ENCODE measurements at places on chromosomes 3 and 15.

- no peak for DNase-seq
These were observed 4.5 kb downstream of the FAM131A start for GRCh38 chr3:184341925-184342324.

DNA sequence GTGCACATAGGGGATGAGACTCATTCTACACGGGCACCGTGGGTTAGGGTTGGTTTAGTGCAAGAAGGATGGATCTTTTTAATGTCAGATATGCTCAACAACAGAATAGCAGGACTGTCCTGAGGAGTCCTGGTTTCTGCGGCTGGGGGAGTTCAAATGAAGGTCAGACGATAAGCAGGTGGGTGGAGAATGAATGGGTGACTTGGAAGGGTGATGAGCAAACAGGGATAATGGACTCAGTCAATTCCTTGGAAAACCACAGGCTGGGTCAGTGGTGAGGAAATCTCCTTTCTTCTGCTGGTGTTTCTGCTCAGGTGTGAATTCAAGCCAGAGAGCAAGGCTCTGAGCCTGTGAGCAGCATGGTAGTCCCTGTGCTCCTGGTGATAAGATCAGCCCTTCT, 59.9 kb downstream of the MESD start:
- DNase-seq: no peak

- DNase-seq: peak; percentile 78
These were observed 487.6 kb downstream of the NAALADL2 start for GRCh38 chr3:175346573-175347356.

DNA sequence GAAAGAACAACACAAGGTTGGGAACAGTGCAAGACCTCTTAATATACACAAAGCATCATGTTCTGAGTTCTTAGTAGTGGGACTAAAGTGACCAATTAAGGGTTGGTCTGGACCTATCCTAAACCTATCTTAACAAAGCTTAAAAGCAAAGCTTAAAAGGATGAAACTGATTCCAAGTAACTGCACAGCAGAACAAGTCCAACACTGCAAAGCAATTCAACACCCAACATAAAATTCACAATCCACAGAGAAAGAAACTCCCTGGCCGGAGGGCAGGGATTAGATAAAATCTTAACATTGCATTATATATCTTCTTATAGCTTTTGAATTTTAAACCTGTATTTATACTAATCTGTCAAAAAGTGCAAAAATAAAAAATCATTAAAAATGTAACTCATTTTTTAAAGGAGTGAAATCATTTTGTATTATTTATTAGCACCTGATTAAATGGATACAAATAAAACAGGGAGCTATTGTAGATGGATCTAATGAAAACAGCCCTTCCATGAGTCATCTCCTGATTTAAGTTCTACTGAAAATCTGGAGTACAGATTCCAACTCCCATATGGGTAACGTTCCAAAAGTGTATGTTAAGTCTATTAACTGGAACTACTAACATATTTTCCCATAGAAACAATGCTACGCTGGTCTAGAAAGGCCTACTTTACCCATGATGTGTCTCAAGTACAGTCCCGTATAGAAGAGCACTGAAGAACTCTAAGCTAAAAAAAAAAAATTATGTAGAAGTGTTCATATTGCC, 34.9 kb downstream of the PIK3R4 start:
- no peak for DNase-seq

- no peak for DNase-seq
These were observed 5.0 kb upstream of the UBE2E1 start for GRCh38 chr3:23800731-23801130.

- no peak for DNase-seq
These were observed 399.9 kb downstream of the SQOR start for GRCh38 chr15:46034755-46035154.

DNA sequence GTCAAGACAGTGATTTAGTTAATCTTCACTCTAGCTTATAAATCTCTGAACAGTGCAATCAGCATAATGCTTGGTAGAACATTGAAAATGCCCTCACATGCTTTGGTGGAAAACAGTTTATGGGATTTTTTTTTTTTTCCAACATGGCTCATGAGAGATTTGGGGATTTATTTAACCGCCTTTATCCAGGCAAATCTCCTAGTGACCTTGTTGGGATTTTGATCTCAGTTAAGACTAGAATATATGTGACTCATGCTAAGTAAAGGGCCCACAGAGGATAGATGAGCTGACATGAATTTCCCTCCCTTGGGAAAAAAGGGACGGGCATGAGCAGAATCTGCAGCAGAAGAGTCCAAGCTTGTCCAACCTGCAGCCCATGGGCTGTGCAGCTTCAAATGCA, 18.7 kb downstream of the LRTM1 start:
- DNase-seq: no peak

DNA sequence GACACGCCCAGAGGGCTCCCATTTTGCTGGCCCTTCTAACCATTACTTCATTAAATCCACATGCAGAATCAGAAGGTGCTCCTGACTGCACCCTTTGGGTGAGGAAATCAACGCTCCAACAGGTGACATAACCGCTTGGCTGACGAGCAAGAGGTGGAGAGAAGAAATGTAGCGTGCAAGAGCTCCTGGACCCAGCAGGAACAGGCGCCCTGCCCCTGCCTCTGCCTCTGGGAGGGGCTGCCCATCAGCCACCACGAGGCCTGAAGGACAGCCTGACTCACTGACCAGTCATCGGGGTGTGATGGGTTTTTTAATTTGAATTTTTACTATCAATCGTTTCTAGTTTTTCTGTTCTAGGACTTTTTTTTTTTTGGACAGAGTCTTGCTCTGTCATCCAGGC, 218.2 kb downstream of the ADAMTS17 start:
- DNase-seq: no peak

DNA sequence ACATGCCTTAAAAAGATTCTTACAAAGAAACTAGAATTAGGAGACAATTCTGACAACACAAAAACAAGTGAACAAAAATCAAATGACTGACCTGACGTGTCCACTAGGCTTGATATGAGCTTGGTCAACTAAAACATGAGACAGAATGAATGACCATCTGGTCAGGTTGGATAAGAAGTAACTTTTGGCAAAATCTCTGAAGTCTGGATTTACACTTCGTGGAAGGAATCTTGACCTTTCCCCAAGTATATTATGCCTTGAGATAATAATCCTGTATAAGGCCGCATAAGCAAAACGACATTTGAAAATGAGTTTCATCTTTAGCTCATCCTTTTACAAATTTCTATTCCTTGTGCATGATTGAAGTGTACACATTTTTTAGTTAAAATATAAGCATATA, 1.1 kb upstream of the TF start:
- no peak for DNase-seq

DNA sequence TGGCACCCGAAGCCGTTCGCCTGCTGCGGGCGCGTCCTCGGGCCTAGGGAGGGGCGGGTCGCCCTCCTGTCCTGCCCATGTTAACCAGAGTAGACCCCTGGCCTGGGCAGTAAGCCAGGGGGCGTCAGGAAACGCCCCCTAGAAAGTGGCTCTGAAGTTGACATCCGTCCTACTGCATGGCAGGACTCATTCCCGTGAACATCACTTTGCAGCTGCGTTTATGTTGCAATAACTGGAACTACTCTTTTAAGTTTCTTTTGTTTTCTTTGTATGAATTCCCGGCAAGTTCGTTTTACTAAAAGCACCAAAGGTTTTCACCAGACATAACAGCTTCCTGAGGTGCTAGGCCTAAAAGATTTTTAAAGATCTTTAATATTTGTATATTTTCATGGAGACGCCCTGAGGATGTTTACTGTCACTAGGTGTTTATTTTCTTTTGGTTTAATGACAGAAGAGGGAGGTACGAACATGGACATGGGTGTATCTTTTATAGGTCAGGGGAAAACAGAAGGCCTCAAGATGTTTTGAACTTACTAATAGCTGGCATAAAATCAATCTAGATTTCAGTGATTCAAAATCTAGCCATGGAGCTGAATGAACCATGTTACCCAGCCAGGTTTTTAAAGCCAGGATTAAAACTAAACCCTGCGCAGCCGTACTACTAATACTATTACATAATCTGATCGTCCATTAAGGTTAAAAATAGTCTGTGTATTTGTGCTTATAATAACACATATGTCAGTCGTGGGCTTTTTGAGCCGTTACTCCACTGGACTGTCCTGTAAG, 1.0 kb downstream of the C15orf61 start:
- no peak for DNase-seq

DNA sequence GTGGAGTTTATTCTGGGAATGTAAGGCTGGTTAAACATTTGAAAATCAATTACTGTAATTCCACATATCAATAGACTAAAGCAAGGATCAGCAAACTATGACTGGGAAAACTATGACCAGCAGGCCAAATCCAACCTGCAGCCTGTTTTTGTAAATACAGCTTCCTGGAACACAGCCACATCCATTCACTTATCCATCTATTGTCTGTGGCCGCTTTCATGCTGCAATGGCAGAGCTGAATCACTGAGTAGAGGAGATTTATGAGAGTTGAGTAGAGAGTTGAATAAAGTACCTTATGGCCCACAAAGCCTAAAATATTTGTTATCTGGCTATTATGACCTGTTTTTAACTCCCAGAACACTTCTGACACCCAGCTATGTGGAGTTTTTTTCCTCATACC, 12.2 kb downstream of the MYLK start:
- DNase-seq: peak; percentile 84

DNA sequence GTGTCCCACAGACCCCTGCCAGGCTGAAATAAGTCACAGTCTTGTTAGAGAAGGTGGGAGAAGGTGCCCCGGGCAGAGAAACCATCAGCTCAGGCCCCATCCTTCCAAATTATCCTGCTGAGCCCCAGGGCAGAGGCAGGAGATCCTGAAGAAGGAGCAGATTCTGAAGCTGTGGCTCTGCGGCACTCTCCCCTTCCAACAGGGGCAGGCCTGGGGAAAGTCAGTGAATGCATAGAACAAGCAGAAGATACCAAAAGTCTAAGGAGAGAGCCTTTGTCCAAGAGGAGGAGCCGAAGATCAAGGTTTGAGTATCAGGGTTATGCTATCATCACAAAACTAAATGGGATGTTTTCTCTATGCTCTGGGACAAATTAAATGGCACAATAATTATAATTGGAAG, 249.3 kb downstream of the XXYLT1 start:
- DNase-seq: no peak

DNA sequence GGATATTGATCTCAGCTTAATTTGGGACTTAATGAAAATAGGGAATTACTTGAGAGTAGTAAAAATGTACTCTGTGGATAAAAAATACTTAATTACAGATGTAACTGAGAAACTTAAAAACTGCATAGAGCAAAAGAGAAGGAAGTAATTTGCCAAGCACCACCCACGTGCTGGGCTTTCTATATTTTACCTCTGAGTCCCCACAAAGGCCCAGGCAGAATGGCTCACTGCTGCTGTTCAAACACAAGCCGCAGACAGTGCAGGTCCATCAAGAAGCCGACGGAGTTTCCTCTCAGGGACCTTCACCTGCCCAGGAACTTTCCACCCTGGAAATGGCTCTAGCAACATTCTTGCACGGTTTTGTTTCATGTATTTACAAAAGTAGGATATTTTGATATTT, 77.2 kb upstream of the TRPM1 start:
- DNase-seq: no peak

DNA sequence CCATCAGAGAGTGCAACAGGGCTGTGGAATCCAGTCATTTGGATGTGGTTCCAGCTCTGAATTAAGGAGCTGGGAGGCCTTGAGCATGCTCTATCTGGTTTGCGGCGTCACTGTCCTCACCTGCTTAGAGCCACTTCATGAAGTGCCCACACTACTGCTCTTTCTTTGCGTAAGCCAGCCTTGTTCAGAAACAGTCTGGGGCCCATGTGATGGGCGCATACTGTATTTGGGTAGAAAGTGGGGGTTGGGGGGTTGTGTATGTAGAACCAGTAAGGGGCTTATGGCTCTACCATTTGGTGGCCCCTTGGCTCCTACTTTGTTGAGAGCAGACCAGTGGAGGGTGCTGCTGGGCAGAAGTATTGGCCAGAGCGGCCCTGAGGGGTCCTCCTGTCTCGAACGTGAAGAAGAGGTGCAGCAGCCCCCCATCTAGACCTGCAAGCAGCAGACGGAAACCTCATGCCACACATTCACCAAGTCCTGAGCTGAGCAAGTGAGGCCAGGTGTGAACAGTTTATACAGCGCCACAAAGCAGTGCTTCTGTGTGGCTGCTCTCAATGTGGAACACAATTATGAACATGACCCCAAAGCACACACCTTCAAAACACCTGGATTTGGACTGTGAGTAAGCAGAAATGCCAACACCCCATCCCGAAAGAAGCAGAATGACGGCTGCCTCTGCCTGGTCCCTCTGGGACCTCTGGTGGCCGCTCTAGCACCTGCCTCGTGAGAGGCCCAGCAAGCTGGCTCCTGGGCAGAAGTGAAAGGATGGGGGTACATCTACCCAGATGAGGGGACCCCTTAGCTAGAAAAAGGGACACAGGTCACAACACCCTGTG, 26.6 kb downstream of the SRPRB start:
- DNase-seq: no peak

GRCh38 chr3:44098656-44099415, 142.8 kb upstream of the TOPAZ1 start:
- no peak for DNase-seq

GRCh38 chr15:90638201-90638691, 78.9 kb upstream of the BLM start:
- no peak for DNase-seq

DNA sequence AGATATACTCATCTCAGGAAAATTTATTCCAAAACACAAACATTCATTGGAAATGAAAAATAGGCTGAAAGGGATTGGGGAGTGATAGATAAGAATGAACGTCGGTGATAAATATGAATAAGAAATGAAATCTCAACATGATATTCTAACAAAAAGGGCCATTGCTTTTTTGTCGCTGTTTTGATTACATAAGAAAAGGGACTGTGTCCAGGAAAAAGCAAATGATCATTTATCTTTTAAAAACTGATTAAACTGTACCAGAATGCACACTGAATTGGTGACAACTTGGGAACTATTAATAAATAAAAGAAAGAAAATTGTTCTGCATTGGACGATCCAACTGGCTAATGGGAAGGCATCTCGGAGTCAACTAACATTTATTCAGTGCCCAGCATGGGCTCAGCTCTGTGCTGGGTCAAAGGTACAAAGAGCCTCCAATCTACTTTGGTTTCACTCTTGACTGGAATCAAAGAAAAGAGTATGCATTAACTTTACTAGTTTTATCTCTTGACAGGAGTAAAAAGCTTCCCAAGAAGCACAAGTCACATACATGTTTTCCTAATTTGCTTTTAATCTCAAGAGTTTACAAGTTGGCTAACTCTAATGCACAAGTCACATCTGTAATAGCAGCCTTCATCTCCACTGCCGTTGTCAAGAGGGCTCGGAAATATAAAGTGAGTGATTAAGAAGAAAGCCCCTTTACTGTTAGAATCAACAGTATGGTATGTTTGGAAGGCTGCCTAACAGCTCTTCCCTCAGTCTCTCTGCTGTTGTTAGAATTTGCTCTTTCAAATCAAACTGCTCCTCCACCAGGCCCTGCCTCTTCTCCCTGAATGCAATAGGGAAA, 280.0 kb downstream of the IGSF11 start:
- DNase-seq: no peak

- no peak for DNase-seq
These were observed 101.3 kb upstream of the GALNT15 start for GRCh38 chr3:16073203-16073602.

All from SHP77 (cell line).